ENCODE measurements at places on chromosomes 7 and 10. TPM values are rescaled to one million over a fixed set of nuclear protein-coding genes. Genes with fewer than 3 reads are reported as not detected.

FFAR4 gene
- total RNA-seq = not detected

UFSP1 gene
- total RNA-seq = 1.9 TPM

HTR5A gene
- total RNA-seq = not detected

FLNC gene
- 69.6 TPM for total RNA-seq

OPN4 gene
- not detected for total RNA-seq

LRCH4 gene
- total RNA-seq = 7.3 TPM

ASB15 gene
- not detected for total RNA-seq

ICA1 gene
- 25.3 TPM for total RNA-seq

All from bladder microvascular endothelial cell (primary cell).